Endothelial cell (in vitro differentiated cells): ENCODE measurements at places on chromosomes 2 and 18. TPM values are rescaled to one million over a fixed set of nuclear protein-coding genes. Genes with fewer than 3 reads are reported as not detected.

Gene DPP4
- total RNA-seq: 0.59 TPM

DNA sequence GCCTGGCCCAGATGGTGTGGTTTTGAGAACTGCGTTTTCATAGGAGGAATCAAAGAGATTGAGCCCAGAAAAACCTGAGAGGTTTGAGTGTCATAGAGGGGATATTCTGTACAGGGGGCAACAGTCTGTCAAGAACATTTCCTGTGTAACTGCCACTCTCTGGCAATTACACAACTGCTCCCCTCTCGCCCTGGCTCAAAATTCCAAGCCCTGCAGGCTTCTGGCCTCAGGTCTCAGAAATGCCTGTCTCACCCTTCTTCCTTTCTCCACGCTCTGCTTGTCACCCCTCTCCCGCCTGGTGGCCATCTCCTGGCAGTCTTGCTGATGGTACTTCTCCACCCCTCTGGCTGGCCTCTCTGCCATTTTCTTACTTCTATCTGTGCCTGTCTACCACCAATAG is 4.0 kb downstream of the VAMP5 start:
- DNase-seq: no peak

Gene NEU2
- not detected for total RNA-seq

- no peak for DNase-seq
Observed at GRCh38 chr18:51941999-51942398, 398.0 kb upstream of the DCC start.

Gene RNU2-63P
- 6.9 TPM for total RNA-seq

DNA sequence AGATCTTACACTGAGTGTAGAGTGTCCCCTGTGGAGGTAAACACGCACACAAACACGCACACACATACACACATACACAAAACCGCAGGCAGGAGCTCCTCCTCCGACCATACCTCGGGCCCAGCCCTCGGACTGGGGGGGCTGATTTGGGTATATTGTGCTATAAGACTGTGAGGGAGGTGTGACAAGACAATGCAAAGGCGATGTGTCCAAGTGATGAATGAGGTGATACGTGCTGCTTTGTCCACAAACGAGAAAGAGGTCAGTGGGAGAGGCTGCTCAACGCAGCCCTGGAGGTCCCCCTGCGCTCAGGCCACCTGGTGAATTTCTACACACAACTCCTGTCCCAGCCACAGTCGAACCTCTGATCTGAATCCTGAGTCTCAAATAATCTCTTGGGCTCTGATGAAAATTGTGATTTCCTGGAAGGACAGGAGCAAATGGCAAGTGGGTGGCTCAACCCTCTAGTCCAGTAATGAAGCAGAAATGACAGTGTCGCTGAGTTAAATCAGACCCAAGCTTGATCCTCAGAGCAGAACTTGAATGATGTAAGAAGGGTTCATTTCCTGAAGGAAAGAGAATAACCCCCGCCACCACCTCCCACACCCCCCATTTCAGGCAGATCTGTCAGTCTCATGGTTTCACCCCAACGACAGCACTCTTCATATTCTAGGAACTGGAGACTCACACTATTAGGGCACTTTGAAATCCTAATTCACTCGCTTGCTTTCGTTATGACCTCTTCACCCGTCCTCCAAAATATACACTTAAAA is 48.9 kb upstream of the ASXL2 start:
- DNase-seq: no peak

GRCh38 chr2:203740871-203741281 is 34.4 kb downstream of the CD28 start:
- DNase-seq: no peak

GRCh38 chr2:98472132-98472650 is 27.5 kb downstream of the INPP4A start:
- DNase-seq: no peak

Gene EHD3
- 8.0 TPM for total RNA-seq

DNA sequence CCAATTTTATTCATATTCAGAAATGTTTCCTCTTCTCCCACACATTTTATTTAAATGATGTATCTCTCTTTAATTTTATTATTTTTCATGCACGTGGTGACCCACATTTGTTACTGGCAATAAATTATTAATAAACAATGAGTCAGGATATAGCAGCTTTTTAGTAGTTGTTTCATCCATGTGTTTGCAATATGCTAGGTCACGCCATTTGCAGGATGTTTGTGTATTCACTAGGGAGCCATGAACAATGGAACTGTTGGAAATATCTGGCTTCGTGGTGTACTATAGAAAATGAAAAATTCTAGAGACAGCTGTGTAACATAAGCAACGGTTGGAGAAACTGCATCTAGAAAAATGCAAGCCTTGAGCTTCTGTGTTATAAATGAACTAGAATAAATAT is 176.0 kb upstream of the COL3A1 start:
- no peak for DNase-seq

DNA sequence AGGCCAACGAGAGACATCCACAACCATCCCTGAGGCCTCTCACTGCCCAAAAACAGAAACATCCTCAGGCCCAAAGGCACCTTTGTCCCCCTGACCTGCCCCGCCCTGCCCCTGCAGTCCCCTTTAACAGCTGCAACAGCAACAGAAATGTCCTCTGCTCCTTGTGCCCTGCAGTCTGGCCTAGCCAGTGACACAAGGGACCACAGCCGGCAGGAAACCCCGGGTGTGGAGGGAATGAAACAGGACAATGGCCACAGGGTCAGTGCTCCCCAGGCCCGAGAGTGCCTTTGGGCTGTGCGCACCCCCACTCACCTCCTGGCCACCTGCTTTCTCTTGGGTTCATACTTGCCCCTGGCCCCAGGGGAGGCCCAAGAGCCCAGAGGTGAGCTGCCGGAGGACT is 35.6 kb downstream of the SNED1 start:
- DNase-seq: no peak

- no peak for DNase-seq
Observed at GRCh38 chr2:195575879-195576401, 81.1 kb upstream of the SLC39A10 start.

Gene MOCOS
- 0.56 TPM for total RNA-seq

DNA sequence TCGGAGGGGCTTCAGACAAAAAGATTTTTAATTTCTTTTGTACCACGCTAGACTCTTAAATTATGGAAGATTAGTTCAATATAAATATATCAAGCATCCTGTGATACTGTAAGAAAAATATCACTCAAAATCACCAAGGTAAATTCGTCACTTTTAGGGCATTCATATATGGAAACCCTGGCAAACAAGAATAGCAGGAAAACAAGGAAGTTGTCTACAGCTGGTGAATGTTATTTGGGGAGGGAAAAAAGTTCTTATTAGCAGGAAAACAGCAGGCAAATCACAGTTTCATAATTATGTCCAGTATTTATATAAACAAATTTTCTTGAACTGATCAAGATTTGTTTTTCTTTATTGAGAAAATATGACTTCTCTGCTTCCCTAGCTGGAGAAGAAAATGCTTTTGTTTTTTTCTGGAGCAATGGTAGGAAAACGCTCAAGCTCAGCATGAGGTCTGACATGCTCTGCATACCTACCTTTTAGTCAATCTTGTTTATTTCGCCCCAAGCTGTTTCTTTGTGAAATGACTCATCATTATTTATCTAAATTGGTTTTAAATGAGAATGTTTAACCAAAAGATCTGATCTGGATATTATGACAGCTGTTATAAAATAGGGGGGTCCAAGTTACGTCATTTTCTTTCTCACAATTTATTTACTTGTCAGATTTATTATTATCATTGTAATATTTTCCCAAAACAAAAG is 14.7 kb downstream of the LINC00305 start:
- DNase-seq: no peak

DNA sequence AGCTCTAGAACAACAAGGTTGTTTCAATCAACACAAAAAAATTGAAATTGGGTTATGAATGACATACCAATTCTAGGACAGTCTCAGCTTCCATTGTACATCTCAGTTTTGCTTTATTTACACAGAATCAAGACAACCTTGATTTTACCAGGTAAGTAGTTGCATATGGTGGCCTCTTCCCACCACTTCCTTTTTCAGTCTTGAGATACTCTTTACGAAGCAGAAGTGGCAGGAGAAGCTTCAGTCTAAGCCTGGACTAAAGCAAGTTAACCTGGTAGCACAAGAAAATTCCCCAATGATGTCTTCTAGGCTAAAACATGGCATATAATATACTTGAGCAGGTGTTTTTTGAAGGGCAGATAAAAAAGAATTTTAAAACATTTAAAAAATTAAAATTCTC is 10.7 kb upstream of the FAM136A start:
- no peak for DNase-seq

GRCh38 chr2:64250751-64251423 is 106.7 kb upstream of the PELI1 start:
- DNase-seq: no peak

DNA sequence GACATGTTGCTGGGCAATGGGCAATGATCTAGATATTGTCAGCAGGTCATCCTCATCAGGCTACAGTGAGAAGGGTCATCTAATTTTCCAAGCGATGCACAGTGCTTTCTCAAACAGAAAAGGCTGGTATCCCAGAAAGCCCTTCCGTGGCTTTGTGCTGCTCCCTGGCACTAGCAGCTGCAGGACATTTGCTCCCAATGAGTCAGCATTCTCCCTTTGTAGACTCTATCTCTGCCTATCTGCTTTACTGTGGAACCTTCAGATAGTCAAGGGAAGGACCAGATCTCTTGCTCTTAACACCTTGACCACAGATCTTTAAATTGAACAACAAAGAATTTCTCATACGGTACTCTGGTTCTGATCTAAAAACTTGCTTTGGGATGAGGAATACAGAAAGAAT is 101.4 kb downstream of the CDH2 start:
- DNase-seq: no peak

Gene MSTN
- 0.13 TPM for total RNA-seq

DNA sequence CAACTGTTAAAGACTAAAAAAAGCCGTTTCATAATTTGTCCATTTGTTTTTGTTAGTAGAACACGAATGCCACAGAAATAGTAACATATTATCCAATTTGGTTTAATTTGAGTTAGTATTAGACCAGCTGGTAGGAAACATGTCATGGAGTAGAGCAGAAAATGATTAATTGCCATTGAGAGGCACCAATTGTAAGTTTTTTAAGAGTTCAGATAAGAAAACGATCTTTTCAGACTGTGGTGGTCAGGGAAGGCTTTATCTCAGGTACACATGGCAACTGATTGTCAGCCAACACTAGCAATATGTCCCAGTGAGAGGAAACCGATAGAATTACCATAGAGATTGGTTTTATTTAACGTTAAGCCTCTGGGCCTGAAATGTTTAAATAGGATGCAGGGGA is 438.2 kb upstream of the MAP2 start:
- no peak for DNase-seq

- no peak for DNase-seq
Observed at GRCh38 chr2:5076599-5076998, 615.6 kb upstream of the SOX11 start.

GRCh38 chr18:74498712-74499627 is 2.8 kb downstream of the CNDP2 start:
- no peak for DNase-seq

DNA sequence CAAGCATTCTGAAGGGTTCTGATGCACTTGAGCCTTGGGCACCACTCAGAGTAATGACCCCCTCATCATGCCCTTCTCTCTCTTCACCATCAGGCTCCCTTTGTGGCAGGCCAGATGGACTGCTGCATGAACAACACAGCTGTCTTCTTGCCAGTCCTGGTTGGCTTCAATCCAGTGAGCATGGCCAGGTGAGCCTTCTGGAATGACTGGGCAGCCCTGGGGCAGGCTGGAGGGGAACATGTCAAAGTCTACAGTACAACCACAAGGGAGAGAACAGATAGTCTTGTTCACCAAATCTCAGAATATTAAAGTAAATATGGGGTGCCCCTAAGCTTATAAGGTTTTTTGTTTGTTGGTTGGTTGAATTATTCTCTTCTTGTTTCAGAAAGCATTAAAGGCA is 4.4 kb downstream of the GCKR start:
- no peak for DNase-seq
